ENCODE measurements at places on chromosomes 16 and 17.

DNA sequence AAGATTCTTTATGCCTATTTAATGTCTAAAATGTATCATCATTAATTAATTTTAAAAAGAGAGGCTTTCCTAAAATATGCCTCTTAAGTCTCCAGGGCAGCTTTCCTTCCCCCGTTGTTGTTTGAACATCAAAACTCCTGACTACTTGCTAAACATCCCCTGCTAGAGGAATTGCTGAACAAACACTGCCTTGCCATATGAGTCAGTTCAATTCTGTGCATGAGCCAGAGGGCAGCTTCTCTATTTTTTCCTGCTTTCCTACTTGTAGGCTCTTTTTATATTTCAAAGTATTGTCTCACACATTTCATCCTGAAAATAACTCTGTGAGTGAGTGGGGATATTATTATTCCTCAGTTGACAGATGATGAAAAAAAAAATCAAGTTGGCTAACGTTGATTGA lies 143.4 kb downstream of the HS3ST4 start:
- no peak for DNase-seq

- no peak for DNase-seq
Observed at GRCh38 chr17:3447625-3448024, 14.0 kb upstream of the OR1E2 start.

DNA sequence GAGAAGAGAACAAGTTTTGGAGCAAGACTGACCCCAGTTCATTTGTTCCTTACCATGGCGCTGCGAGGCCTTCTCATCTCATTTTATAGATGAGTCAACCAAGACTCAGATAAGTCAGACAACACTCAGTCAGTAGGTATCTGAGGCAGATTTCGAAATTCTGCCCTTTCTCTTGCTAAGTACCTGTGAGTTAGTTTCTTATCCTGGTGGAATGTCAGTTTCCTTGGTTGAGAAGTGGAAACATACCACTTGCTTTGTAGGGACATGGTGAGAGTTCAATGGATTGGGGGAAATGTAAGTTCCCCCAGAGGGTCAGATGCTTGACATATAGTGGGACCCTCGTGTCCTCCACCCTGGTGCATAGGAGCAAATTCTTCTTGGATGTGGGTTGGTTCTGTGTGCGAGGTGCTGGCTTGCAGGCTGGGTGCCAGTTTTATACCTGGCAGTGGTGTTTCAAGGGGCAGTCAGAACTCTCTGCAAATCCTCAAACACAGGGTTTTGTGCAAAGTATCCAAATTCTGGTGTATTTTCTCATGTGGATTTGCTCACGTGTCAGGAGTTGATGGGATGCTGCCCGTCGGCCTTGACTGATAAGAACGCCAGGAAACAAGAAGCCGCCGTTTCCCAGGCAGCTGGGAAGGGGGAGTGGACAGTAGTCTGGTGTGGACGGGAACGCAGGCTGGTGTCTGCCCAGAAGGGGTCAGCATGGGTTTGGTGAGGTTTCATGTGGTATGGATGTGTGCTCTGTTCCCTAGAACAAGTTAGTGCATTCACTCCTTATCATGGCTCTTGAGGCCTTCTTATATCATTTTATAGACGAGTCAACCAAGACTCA lies 61.1 kb upstream of the CIBAR2 start:
- no peak for DNase-seq

- no peak for DNase-seq
Observed at GRCh38 chr17:59506894-59507726, 58.3 kb upstream of the DHX40 start.

- no peak for DNase-seq
Observed at GRCh38 chr16:50323335-50324011, 45.3 kb downstream of the BRD7 start.

DNA sequence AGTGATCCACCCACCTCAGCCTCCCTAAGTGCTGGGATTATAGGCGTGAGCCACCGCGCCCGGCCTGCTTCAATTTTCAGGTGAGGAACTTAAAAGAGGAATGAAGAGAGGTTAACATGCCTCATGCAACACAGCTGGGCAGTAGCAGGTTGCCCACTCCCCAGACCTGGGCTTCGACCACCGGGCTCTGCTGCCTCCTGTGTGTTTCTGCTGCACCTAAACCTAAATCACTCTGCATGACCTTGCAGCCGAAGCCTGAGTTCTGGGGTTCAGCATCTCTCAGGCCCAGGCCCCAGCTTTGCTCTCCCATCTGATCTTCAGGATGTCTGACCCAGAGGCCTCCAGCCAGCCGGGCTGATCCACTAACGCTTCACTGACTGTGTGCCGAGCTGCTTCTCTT lies 112.6 kb downstream of the OR1D5 start:
- no peak for DNase-seq

GRCh38 chr17:32627239-32627996 lies 140.6 kb downstream of the CDK5R1 start:
- no peak for DNase-seq

DNA sequence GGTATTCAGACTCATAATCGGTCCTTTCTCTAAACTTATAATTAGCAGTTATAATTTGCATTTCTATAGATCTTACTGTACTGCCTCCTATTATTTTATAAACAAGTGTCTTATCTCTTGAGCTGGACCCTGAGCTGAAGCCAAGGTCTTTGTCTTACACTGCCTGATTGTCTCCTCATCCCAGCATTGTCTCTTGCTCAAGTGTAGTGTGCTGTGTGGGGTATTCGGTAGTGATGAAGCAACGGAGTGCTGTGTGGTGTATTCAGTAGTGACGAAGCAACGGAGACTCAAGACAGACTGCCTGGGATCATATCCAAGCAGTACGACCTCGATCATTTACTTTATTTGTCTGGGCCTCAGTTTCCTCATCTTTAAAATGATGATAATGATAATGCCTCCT lies 69.3 kb downstream of the COX10 start:
- DNase-seq: no peak

- DNase-seq: no peak
Observed at GRCh38 chr17:79023180-79023705, 726 bp upstream of the C1QTNF1 start.

DNA sequence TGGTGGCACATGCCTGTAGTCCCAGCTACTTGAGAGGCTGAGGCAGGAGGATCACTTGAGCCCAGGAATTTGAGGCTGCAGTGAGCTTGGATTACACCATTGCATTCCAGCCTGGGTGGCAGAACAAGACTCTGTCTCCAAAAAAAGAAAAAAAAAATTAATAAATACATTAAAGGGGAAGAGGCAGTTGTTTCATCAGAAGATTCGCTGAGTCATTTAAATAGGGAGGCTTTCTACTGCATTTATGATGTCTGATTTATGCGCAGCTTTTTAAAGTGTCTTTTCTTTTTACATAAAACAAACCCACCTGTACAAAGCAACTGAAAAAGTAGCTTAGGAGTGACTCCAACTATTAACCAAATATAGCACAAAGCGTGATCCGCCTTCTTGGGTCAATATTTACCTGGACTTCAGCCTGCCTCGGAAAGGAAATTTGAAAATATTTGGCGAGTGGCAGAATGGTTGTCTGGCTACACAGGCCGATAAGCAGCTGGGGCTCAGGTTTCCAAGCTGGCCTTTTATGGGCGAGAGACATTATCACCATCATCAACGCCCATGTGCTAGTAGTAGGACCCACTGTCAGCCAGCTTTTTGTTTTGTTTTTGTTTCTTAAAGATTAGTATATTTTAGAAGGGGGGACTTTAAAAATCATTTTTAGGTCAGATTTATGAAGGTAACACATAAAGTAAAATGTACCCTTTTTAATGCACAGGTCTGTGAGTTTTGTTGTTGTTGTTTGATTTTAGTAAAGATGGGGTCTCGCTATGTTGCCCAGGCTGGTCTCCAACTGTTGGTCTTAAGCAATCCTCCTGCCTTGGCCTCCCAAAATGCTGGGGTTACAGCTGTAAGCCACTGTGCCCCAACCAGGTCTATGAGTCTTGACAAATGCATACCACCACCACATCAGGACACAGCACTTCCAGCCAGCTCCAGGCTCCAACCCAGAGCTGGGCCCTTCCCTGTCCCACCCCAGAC lies 42.5 kb upstream of the RASD1 start:
- DNase-seq: no peak

DNA sequence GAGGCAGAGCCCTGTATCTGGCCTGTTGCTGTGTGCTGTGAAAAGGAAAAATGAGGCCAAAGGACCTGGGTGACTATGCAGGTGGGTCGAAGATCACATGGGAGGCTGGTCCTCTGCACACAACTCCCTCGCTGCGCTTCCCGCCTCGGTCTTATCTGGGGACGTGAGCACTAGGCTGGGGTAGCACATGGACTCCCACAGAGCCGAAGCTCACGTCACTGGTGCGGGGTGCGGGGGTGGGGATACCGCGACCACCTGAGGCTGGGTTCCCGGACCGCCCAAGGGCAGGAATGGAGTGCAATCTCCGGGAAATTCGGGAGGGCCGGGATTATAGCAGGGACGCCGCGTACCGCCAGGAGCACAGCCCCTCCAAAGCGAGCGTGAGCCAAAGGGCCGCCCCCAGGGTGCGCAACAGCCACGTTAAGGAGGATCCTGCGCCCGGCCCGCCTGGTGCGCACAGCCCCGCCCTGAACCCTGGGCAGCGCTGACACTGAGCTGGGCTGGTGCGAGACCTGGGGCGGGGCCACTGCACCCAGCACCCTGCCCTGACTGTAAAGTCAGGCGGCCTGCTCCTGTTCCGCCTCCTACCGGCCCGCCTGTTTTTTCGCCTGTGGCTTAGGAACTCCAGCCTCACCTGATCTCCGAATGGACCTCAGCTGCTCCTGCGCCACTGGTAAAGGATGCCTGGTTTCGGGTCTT lies 4.8 kb downstream of the MT1A start:
- no peak for DNase-seq
